ENCODE measurements at places on chromosomes 4 and X.

DNA sequence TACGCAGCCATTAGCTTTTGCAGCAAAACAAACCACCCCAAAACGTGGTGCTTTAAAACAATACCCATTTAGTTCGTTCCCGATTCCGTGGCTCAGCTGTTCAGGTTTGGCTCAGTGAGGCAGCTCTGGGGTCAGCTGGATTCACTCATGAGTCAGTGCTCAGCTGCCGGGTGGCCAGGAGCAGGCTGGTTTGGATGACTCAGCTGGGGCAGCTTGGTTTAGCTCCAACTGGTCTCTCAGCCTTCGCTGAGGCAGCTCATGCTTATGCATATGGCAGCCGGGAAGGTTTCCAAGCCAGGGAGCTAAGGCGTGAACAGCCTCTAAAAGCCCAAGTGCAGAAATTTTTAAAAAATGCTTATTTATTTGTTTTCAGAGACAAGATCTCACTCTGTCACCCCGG, 13.3 kb upstream of the CD99 start:
- DNase-seq, result no peak

DNA sequence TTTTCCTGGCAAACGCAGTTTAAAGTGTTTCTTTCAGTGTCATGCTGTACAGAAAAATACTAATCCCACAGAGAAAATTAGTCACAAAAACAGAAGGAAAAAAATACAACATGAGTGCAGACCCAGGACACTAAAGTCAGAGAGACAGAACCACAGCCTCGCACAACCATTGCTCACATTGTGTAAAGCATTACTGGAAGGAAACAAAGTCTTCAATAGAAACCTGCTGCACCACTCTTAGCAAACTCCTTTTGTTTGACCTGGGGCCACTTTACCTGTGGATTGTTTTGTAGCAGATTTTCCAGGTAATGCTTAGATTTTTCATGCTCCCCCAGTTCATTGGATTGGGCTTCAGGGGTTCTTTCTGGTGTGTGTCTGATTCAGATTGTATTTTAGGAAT, 131.8 kb upstream of the TMLHE start:
- DNase-seq, result no peak

DNA sequence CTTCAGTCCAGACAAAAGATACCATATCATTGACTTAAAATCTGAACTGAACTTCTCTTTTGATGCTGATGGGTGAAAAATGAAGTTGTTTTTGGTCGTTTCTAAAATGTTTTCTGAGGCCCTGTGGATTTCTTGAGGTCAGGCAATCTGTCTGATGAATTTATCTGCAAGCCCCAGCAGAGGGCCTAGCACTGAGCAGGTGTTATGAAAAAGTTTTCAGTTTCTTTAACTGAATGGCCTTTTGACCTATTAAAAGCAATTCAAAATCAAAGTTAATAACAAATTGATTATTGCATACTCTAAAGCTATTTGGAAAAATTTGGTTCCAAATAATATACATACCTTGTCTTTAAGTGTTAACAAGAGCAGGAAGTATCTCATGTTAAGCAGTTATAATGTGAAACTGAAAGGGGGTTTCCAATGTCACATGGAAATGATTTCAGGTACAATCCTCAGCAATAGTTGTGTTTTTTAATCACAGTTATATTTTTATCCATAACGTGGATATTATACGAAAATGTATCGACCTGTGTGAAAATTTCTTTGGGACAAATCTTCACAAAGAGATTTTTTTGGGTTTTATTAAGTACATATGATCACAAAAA, 285.0 kb downstream of the SPANXN1 start:
- no peak for DNase-seq

DNA sequence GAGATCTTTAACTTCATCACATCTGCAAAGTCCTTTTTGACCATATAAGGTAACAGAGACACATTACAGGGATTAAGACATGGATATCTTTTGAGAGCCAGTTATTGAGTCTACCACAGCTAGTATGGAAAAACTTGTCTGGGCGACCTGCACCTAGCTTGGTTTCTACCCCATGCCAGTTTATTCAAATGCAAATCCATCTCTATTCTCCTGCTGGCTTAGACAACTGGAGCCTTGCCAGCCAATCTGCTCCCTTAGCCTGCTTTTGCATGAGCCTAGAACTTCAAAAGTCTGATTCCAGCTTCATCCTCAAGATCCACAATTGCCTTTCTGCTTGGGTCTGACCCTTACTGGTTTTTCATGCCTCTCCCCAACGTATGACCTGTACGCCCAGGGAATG, 212.0 kb upstream of the AFF2 start:
- DNase-seq, result no peak

DNA sequence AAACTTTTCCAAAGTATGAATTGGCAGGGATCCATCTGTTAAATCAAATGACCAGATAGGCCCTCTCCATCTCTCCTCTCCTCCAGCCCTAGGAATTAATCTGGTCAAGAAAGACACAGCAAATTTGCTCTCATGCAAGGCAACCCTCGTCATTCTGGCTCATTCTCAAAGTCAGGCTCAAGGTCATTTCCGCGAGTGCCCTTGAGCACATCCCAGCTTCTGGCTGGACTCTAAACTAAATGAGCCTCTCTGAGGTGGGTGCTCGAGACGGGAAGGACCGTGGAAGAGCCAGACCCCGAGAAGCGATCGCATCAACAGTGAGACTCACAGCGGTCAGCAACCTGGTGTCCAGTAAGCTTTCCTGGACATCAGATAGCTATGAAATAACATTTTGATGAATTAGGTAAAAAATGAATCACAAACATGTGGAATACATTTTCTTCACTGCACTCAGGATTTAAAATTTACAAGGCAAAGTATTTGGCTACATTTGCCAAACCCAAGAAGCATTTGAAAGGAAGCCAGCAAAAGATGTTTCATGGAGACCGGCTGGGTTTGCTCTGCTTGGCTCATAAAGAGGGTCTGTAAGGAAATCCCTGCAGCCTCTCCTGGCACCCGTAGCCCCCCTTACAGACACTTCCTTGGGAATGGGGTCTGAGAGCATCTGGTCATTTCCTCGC, 121.0 kb downstream of the ENPP6 start:
- DNase-seq, result no peak

DNA sequence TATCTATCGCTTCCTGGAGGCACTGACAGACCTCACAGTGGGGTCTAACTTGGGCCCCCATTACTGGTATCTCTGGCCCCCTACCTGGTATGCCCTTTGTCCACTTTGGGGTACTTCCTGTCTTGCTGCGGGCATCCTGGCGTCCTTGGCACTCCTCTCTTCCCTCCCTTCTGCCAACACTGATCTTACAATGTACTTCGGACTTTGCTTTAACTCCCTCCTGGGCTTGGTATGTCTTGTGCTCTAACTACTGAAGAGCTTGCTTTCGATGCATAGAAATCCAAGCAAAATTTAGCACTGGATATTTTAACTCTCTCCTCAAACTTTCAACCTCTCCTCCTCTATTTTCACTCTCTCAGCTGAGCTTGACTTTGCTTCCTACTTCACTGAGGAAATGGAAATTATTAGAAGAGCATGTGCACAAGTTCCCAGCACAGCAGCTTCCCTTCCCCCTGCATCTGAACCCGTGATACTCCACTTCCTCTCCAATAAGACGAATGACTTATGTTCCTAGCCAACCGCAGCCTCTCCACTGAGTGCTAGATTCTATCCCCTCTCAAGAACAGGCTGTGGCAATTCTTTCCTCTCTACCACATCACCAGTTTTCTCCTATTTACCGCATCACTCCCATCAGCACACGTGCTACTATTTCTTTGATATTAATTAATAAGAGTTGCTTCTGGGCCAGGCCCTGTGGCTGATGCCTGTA, 52.9 kb downstream of the SUPT20HL2 start:
- DNase-seq, result no peak

DNA sequence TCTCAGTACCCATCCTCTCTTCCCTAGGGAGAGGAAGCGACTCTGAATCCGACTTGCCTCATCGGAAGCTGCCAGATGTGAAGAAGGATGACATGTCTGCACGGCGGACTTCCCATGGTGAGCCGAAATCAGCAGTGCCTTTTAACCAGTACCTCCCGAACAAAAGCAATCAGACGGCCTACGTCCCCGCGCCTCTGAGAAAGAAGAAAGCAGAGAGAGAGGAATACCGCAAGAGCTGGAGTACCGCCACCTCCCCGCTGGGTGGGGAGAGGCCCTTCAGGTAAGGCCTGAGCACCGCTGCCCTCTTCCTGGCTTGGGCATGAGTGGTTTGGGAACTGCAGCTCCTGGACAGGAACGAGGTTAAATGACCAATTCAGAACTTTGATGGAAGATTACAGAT, 81.2 kb downstream of the LIMCH1 start:
- no peak for DNase-seq

DNA sequence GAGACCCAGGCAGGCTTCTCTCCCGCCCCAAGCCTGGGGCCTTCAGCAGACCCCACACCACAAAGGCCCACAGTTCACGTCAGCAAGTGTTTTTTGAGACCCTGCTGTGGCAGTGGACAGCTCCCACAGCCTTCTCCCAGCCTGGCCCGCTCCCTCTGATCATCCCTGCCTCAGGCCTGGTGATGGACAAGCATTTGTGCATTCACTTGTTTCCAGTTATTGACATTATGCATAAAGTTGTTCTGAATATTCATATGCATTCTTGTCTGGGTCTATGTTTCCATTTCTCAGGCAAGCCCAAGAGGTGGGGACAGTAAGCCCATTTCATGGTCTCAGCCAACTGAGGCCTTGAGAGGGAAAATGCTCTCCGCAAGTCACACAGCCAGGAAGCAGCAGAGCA, 14.7 kb downstream of the TRO start:
- no peak for DNase-seq

GRCh38 chr4:1011666-1012033, 224 bp downstream of the FGFRL1 start:
- DNase-seq, result no peak

- DNase-seq, result no peak
Observed at GRCh38 chr4:151855747-151856146, 94.9 kb upstream of the GATB start.

DNA sequence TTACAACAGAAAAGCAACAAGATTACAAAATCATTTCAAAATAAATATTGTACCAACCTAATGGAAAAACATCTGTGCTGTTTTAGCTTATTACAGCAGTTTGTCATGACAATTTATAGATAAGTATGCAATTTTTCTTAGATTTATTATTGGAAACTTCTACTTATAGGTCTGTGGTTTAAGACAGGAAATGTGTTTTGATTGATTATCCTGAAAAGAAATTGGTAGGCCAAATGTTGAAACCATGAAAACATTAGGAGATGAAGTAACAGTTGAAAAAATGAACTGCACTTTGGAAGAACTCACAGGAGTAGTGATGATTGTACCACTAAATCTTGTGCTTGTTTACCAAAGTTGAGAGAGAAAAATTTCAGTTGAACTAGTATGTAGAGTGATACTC, 162.2 kb upstream of the GIMD1 start:
- no peak for DNase-seq

DNA sequence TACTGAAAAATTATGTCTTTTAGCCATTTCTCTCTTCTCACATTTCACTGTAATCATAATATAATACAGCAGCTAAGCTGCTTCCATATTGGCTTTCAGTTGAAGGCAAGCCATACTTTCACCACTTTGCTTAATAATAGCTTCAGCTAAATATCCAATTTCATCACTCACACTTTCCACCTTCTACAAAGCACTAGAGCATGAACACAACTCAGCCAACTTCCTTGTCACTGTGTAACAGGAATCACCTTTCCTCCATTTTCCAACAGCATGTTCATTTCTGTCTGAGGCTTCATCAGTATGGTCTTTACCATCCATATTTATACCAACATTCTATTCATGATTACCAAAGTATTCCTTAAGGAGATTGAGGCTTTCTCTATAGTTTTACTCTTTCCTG, 219.8 kb upstream of the CTSO start:
- no peak for DNase-seq

GRCh38 chr4:67325791-67326190, 219.5 kb downstream of the CENPC start:
- no peak for DNase-seq

- no peak for DNase-seq
Observed at GRCh38 chr4:4396628-4397440, 9.9 kb downstream of the NSG1 start.

DNA sequence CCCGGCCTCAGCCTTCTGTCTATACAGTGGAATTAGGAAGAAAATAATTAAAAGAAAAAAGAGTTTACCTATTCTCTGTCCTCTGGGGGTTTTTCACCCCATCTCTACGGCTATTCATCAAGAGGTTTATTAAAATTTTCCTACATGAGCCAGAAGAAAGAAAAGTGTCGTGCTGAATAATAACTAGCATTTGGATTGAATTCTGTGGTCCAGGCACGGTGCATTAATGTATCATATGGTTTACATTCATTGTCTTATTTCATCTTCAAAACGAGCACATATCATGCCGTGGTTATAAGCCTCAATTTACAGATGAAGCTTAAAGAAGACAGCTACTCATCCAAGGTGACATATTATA, 5.4 kb upstream of the NAA15 start:
- DNase-seq, result no peak

GRCh38 chr4:69147334-69147733, 51.1 kb downstream of the UGT2B7 start:
- DNase-seq, result no peak

- DNase-seq, result no peak
Observed at GRCh38 chr4:81806485-81806884, 334.8 kb upstream of the RASGEF1B start.

DNA sequence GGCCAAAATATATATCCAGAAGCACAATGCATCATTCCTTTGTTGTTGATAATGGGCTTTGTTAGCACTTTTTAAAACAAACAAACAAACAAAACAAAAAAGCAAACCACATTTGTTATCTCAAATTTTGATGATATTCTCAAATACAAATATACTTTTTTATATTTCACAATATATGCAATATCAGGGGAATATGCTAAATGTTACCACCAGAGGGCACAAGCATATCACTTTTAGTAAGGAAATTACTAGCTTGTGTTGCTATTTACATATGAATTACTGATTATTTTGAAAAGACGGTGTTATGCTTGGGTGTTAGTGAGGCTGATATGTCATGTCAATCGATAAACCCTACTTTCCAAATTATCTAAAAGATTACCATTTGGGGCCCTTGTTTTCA, 29.1 kb downstream of the RIPPLY1 start:
- no peak for DNase-seq

DNA sequence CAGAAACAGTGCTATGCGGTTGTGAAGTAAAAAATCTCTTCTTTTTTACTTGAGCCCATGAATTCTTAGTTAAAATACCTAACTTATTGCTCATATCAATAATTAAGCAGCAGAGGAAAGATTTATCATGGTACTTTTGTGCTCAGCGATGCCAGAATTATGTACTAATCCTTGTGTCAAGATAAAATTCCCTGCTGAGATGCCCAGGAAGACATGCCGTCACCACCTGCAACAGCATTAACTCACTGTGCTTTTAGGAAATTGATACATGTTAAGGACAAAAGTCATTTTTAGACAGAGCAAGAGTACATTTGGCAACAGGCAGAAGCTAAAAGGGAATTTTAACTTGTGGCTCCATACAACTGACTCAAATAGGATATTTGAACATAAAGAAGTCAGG, 138.9 kb downstream of the NPNT start:
- no peak for DNase-seq
